ENCODE measurements at places on chromosomes 2 and 18. TPM values are rescaled to one million over a fixed set of nuclear protein-coding genes. Genes with fewer than 3 reads are reported as not detected.

The CCDC142 gene
- total RNA-seq, result 12.3 TPM

The SLC9A2 gene
- total RNA-seq, result 2.7 TPM

DNA sequence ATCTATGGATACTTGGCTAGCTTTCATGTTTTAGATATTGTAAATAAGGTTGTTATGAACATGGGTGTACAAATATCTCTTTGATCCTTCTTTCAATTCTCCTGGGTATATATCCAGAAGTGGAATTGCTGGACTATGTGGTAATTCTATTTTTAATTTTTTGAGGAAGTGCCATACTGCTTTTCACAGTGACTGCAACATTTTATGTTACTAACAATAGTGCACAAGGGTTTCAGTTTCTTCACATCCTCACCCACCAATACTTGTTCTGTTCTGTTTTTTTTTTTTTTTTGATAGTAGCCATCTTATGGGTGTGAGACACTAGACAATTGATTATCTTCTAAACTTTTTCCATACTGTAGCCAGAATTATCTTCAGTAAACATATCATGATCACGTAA, 17.3 kb upstream of the NEUROD1 start:
- no peak for DNase-seq

DNA sequence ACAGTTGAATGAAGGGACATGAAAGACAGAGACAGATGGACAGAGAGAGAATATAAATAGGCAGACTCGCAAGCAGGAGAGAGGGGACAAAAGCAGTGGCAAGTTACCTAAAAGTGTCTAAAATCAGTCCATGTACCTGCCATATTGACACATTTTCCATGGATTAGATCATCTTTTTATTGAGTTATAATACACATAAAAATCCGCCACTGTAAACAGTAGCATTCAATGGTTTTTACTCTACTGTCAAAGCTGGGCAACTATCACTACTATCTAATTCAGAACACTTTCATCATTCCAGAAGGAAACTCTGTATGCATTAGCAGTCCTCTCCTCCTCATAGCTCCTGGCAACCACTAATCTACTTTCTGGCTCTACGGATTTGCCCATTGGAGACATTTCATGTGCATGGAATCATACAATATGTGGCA, 10.1 kb downstream of the CFAP210 start:
- DNase-seq, result no peak

DNA sequence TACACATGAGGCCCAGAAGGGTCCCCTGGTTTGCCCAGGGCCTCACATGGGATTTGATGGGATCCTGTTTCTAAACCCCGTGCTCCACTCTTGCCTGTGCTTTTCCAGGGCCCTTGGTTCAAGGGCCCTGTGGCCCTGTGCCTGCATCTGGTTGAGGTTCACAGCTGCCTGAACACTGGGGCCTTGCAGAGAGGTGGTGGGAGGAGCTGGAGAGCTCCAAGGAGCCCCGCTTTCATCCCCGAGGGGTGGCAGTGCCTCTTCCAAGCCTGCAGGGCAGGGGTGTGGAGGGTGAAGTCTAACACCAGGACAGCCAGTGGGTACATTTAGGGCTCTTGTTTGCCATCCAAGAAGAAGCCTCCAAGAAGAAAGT, 82.3 kb downstream of the GLI2 start:
- DNase-seq, result no peak

GRCh38 chr18:41226186-41226585, 728.8 kb upstream of the PIK3C3 start:
- peak; percentile 86 for DNase-seq

- no peak for DNase-seq
Observed at GRCh38 chr2:105954891-105955290, 210.2 kb downstream of the NCK2 start.
